ENCODE measurements at places on chromosomes 7 and 10. TPM values are rescaled to one million over a fixed set of nuclear protein-coding genes. Genes with fewer than 3 reads are reported as not detected.

Gene PVRIG
- 1.4 TPM for total RNA-seq

Gene EVX1
- total RNA-seq: 1.5 TPM

Gene PRPS1L1
- not detected for total RNA-seq

Gene PKD2L1
- total RNA-seq: 0.52 TPM

Gene CFAP69
- 4.2 TPM for total RNA-seq

Gene AKR1C8
- total RNA-seq: not detected

Gene STAM
- total RNA-seq: 16.8 TPM

Gene SPDYE2B
- not detected for total RNA-seq

Gene VSTM4
- total RNA-seq: 1.2 TPM

Gene PTF1A
- not detected for total RNA-seq

Gene BAMBI
- 4.6 TPM for total RNA-seq

Gene DNAJC12
- 10.2 TPM for total RNA-seq

Gene ZNF804B
- total RNA-seq: not detected

Gene GHRHR
- not detected for total RNA-seq

Gene LMOD2
- total RNA-seq: not detected

Gene PAPOLB
- not detected for total RNA-seq

Gene SNCG
- 6.6 TPM for total RNA-seq

Gene CDC14C
- total RNA-seq: not detected

Gene HOXA7
- total RNA-seq: 21.9 TPM

Gene TMEM184A
- 54.3 TPM for total RNA-seq

Gene OR2A12
- total RNA-seq: not detected

Gene CHRM2
- total RNA-seq: 6.1 TPM

Gene ELAPOR2
- total RNA-seq: 11.8 TPM

Gene TCERG1L
- not detected for total RNA-seq

Gene SMKR1
- total RNA-seq: 0.32 TPM
